ENCODE measurements at places on chromosomes 5 and 9.

DNA sequence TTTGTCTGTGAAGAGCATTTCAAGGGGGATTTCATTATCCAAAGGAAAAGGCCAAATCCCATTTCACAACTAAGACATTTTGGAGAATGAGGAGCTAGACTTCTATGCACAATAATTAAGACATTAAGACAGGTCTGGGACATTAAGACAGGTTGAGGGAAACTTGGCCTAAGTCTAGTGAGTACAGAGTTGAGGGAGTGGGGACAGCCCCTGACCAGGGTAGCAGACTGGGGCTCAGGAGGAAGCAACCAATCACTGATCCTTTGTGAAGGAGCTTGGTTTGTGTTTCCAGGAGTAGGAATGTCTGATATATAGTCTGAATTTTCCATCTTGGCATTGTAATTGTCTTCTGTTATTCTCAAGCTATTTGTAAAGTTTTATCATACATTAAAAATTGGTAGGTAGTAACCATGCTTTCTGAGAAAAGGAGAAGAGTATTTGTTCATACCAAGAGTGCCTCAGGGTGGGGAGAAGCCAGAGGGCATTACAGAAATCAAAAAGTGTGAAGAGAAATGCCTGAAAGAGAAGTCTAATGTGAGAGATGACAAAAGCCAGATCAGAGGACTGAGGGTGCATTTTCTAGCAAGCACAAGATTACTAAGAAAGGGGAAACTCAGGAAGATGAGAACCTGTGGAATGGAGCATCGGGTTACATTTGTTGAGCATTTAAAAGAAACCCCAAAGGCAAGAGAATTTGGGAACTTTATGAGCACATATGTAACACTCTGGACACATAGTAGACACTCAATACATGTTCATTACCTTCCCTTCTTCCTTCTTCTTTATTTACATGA, 189.3 kb upstream of the PIK3R1 start:
- no peak for DNase-seq

DNA sequence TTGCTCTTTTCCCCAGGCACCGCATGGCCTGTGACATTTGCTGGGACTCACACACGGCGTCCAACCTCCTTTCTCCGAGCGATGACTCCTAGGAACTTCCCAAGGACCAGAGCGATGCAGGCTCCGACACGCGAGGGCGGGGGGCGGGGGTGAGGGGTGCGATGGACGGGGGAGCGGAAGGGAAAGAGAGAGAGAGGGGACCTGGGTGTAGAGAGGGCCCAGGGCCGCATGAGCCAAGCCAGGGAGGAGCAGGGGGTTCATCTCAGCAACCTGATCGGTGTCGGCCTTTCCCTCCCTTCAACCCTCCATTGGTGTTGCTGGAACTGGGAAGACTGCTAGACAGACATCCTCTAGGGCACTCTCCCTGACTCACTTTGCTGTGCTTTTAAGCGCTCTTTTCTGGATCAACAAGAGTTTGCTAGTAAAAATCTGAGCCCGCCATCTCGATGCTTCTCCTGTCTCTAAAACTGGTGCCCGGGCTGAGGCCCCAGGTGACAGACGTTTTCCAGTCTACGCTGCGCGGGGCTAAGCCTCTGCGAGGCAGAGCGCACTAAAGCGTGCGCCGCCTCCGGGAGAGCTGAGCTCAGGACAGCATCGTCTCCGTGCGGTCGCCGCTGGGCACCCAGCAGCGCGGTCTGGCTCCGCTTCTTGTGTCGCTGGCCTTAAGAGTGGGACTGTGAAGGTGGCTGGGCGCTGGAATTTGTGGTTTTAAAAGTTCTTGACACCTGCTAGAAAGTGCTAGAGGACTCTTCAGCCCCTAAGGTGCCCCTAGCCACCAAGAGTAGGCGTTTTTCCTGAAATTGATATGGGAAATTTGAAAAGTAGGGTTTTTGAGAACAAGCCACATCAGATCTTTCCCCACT, 1.0 kb upstream of the TSLP start:
- DNase-seq: peak; percentile 8

DNA sequence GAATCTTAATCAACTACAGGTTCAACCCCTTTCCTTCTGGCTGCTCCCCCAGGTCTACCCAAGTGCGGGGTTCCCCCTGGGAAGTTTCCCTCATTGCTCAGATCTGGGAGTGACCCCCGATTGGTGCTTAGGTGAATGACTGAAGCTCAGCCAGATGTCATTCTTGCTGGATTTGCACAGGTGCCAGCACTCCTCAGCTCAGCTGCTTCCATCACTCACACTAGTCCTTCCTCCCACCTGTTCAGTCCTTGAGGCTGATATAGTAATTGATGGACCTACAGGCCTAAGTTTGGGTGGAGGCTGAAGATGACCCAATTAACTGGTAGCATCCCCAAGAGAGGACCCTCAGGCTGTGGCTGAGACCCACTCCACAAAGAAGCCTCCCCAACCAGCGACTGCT, 32.9 kb downstream of the PRLR start:
- DNase-seq: no peak

GRCh38 chr5:8185852-8186251, 316.9 kb downstream of the MTRR start:
- DNase-seq: no peak

DNA sequence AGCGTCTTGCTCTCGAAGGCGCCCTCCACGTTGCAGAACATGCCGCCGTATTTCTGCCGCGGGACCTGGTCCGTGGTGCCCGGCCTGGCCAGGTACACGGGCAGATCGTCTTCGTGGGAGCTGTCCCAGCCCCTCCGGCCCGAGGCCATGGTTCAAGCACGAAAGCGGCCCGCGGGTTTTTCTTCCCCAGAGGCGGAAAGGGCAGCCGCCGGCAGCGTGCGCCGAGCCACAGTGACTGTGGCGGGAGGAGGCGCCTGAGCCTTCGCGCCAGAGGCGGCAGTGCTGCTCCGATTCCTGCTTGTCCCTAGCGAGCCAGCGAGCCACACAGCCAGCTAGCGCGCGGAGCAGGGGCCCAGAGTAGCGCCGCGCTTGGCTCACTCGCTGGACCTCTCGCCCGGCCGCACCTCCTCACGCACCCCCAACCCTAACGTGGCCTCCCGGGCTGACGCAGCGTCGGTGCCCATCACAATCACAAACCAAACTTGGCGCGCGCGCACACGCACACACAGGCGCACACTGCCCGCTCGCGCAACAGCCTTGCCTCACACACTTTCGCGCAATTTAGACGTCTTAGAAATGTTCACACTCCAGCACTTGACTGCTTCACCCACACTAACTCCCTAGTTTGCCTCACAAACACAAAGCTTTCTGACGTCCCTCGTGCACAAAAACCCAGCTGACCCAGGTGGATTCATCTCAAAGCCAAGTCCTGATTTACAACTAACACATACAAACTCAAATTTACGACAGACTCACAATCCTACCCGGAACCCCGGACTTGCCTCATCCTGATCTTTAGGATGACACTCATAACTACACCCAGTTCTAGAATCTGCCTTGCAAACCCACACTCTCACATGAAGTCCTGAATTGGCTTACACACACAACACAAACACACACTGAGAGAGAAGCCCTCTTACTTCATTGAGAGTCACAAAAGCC, at the start of gene DPYSL3:
Gene DPYSL3, minus strand, starts transcription at position 359 of the 942 bp plus-strand sequence. Its CDS starts 210 bp downstream, at position 149.
- DNase-seq: no peak

DNA sequence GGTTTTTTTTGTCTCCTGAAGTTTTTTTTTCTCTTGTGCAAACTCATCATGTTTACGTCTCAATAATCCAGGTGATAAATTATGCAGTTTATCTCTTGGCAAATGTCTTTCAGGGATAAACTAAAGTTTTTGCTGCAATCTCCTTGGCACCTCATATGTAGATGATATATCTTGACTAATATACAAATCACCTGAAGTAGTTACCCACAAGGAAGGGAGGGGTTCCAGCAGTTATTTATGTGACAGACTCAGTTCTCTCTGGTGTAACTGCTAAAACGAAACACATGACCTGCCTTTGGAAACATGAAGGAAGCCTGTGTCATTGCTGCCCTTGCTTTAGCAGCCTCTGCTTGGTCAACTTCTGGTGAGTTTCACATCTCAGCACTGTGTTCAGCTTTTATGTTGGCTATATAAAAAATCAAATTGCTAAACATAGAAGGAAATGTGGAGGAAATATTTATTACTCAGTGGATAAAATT, 39.3 kb upstream of the KIAA1958 start:
- DNase-seq: no peak

DNA sequence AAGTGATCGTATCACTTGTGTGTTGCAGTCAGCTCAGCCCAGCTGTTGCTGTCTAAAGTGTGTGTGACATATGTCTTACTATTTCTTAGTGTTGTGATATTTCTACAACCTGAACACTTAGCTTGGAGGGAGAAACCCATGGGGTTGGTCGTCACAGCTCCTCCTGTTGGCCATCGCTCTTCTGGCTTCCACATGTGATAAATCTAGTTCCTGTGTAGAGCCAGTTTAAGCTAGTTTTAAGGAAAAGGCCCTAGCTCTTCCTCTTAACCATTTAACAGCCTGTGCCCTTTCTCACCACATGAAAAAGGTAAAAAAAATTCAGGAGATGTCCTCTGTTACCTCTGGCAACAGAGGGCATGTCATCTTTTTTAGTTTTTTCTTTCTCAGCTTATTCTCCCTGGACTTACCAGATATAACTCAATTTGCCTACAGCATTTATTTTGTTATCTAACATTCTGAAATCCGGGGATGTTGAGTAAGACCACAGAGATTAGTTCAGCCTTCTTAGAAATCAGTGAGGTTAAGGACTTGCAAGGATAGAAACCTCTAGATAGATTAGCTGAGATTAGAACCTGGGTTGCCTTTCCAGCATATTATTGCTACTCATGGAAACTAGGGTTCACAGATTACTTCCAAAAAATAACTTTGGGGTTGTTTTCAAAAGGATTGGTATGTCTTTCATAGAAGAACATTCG, 100.4 kb downstream of the GAPVD1 start:
- DNase-seq: no peak
